Activated CD8-positive, alpha-beta T cell treated with anti-CD3 and anti-CD28 coated beads for 36 hours (primary cell): ENCODE measurements at places on chromosomes 7 and 10. TPM values are rescaled to one million over a fixed set of nuclear protein-coding genes. Genes with fewer than 3 reads are reported as not detected.

PNLIPRP1 gene
- total RNA-seq, result not detected

DNA sequence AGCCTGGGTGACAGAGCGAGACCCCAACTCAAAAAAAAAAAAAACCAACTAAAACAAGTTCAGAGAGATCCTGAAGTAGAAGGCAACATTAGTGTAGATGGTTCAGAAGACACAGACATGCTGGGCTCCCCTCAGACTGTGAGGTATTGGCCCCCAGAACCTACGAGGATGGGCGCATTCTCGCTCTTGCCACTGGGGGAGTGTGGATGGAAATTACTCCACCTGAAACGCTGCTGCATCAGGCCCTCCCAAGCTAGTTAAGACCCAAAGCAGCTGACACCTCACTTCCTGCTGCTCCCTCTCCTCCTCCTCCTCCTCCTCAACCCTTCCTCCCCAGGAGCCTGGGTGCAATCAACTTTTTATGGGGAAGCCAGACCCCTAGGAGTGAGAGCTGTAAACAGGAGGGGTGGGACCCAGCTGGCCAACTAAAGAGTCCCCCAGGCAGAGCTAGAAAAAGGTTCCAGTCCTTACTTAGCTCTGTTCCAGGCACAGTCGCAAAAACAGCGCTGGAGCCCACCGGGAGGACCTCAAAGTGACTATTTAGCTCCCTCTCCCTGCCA lies 7.4 kb downstream of the SH3PXD2A start:
- DNase-seq, result peak; percentile 58

- no peak for DNase-seq
Observed at GRCh38 chr7:157909370-157909769, 572.6 kb downstream of the DNAJB6 start.

CHRM2 gene
- total RNA-seq, result not detected

- DNase-seq, result peak; percentile 61
Observed at GRCh38 chr10:123154711-123155505, 706 bp downstream of the BUB3 start.

- no peak for DNase-seq
Observed at GRCh38 chr7:91233212-91233611, 31.0 kb upstream of the FZD1 start.

SUGCT gene
- 1.6 TPM for total RNA-seq
